ENCODE measurements at places on chromosomes 13 and 19.
A peak's percentile ranks its signal among the peaks of the same experiment; 100 is the strongest.

GRCh38 chr19:3188627-3189596 lies 3.2 kb downstream of the NCLN start:
- DNase-seq, result no peak

GRCh38 chr19:51422053-51422448 lies 4.6 kb upstream of the SIGLEC10 start:
- DNase-seq, result peak; percentile 100

DNA sequence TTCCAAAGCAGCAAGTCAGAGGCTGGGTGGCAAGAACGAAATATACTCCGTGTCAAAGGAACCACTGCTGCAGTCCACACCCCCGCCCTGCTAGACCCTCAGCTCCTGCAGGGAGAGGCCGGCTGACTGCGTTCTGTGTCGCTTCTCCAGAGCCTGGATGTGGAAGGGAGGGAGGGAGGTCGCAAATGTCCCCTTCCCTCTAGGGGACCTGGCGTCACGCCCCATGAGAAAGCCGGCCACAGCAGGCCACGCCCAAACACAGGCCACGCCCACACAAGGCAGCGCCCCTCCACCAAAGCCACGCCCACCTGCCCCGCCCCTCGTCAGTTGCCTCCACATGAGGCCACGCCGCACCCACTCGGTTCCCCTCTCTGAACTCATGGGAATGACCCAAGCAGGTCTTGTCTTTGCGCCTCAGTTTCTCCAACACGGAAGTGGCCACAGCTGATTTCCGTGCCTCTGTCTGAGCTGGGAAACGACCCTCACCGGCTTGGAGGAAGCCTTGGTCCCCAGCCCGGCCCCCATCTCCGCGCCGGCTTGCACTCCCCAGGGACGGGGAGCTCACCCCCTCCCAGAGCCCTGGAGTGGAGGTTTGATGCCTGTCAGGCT lies 38.4 kb upstream of the TCF3 start:
- peak; percentile 78 for DNase-seq

GRCh38 chr19:13160557-13160956 lies 10.3 kb downstream of the IER2 start:
- no peak for DNase-seq

DNA sequence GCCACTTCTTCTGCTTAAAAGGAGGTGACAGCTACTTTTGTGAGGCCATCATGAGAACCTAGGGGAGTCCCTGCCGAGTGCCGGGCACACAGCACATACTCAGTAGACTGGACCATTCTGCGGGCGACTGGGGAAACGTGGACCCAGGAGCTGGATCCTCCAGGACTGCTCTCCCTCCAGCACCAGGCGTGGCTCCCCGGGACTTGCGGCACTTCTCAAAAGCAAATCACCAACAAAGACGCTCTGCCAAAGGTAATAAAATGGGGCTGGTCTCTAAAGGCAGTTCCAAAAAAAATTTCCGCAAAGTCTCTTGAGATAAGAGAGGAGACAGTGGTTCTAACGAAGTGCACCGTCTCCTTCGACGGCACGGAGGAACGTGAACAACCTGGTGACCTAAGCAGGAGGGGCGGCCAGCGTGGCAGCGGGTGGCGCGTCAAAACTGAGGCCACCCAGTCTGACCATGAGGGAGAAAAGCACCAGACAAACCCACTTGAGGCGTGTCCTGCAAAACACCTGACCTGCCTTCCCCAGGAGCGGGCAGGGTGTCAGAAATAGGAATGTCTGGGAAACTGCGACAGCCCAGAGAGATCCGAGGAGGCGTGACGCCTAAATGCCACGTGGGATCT lies 1.4 kb upstream of the TMPRSS9 start:
- DNase-seq, result no peak
